ENCODE measurements at places on chromosomes 16 and 17.

DNA sequence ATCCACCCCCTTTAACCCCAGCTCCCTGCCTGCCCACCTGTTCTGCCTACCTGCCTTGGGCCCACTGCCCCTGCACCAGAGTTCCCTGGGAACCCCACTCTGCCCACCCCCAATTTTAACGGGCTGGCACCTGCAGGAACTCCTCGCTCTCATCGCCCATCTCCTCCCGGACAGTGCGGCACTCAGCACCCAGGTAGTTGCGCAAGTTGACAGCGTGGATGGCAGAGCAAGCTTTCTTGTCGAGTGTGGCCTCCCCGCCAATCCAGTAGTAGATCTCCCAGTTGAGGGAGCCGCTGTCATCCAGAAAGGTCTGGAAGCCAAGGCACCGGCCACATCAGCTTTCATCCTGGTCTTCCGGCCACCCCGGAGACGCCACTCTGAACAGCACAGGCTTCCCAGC, 7.8 kb downstream of the FLII start:
- no peak for DNase-seq

GRCh38 chr16:23965137-23965733, 129.5 kb downstream of the PRKCB start:
- DNase-seq, result no peak

- no peak for DNase-seq
Measured at GRCh38 chr17:59846394-59847165, 46.2 kb downstream of the TUBD1 start.

GRCh38 chr17:33436321-33436720, 143.2 kb upstream of the ASIC2 start:
- DNase-seq, result no peak

DNA sequence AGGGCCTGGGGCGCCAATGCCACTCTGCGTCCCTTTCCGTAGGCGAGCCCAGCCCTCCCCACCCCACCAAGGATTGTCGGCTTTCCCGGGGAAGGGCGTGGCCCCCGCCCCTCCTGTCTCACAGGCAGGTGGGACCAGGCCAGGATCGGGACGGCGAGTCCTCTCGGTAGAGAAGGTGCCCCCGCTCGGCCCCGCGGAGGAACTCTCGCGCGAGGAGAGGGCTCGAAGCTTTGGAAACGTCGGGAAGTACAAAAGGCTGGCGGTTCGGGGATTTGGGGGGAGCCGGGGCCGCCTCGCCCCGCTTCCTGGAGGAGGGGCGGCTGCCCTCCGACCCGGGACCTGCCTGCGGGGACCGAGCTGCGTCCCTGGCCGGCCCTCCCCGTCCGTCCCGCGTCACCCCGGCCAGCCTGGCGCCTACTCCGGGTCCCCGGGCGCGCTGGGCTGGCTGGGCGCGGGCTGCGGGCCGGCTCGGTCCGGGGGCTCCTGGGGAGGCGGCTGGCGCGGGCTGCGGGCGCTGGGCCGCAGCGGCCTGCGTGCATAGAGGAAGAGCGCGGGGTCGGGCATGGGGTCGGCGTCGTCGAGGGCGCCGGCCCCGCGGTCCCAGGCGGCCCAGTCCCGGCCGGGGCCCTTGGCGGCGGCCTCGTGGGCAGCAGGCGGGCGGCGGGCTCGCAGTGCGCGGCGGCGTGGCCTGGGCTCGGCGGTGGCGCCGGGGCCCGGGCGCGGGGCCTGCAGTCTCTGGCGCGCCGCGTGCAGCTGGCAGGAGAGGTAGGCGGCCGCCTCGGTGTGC, 12.6 kb upstream of the CLUH start:
- DNase-seq, result no peak

All from stimulated activated naive CD4-positive, alpha-beta T cell (primary cell).